ENCODE measurements at places on chromosomes 3 and 15.

DNA sequence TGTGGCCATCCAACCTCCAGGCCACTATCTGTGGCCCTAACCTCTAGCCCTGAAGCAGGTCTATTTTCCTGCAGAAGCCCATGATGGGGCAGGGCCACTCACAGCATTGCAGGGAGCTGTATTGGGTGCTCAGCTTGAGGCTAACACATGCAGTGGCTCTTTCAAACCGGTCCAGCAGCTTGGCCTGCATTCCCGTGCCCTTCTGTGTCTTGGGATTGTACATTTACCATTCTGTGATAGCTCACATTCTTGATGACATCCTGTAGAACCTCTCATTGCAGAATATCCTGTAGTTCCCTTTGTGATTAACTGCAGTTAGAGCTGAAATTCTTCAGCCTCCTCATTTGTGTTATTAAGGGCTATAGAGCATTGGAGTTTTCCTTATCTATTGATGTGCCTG, 60.8 kb upstream of the ANKRD34C start:
- ATAC-seq = no peak

- peak; percentile 49 for ATAC-seq
Observed at GRCh38 chr15:45126535-45127158, 3.0 kb downstream of the DUOXA1 start.

DNA sequence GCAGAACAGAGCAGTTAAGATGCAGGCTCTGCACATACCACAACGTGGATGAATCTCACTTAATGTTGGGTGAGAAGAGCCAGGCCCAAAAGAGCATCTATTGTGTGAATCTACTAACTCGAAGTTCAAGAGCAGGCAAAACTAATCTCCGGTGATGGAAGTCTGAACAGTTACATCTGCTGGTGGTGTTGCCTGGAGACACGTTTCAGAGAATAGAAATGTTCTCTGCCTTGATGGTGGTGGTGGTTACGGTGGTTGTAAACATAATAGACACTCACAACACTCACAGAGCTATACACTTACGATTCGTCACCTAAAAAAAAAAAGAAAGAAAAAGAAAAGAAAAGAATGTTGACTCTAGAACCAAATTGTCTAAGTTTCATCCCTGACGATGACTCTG, 86.8 kb downstream of the LIPC start:
- ATAC-seq = no peak

- ATAC-seq = no peak
Observed at GRCh38 chr15:65688462-65688861, 66.7 kb downstream of the SLC24A1 start.

DNA sequence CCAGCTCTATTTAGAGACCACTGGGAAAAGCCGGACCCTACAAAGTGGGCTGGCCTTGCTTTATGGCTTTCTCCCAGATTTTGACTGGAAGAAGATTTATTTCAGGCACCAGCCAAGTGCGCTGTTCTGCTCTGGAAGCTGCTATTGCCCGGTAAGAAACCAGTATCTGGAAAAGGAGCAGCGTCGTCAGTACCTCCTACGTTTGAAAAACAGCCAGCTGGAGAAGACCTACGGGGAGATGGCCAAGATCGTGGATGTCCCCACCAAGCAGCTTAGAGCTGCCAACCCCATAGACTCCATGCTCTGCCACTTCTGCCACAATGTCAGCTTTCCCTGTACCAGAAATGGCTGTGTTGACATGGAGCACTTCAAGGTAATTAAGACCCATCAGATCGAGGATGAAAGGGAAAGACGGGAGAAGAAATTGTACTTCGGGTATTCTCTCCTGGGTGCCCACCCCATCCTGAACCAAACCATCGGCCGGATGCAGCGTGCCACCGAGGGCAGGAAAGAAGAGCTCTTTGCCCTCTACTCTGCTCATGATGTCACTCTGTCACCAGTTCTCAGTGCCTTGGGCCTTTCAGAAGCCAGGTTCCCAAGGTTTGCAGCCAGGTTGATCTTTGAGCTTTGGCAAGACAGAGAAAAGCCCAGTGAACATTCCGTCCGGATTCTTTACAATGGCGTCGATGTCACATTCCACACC, 60.9 kb downstream of the PXYLP1 start:
- ATAC-seq = no peak

DNA sequence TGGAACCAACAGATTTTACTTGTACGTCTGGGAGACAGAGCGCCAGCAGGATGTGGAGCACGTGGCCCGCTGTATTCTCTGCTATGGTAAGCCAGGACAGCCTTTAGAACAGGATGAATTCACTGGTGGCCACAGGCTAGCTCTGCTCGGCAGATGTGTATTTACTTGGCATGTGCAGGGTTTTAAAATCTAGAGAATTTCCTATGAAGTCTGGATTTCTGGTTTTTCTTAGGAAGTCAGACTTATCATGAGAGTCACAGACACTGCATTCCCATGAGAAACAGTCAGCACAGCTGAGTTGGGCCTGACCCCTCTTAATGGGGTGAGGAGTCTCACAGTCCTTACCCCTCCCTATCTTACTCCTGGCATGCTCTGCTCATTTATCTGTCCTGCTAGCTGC, 84.6 kb upstream of the COL6A5 start:
- ATAC-seq = no peak

DNA sequence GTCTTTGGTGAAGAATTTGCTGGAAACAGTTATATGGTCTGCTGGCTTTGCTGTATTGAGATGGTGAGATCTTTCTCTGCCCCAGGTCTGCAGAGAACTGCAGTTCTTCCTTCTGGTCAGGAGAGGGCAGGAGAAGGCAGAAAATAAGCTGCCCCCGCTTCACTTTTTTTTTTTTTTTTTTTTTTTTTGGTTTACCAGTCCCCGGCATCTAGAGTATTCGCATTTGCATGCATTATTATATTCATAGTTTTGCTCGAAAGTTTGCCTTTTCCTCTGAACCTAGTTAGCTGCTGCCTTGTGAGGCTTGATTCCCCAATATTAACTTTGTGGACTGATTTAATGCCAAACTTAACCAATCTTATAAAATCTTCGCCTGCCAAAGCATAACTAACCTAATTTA, 10.6 kb upstream of the PARL start:
- ATAC-seq = peak; percentile 89

- peak; percentile 41 for ATAC-seq
Observed at GRCh38 chr3:30657914-30658313, 51.5 kb downstream of the TGFBR2 start.

GRCh38 chr3:67389176-67389575, 265.2 kb downstream of the SUCLG2 start:
- ATAC-seq = no peak

- no peak for ATAC-seq
Observed at GRCh38 chr3:116051040-116051439, 394.2 kb downstream of the LSAMP start.

DNA sequence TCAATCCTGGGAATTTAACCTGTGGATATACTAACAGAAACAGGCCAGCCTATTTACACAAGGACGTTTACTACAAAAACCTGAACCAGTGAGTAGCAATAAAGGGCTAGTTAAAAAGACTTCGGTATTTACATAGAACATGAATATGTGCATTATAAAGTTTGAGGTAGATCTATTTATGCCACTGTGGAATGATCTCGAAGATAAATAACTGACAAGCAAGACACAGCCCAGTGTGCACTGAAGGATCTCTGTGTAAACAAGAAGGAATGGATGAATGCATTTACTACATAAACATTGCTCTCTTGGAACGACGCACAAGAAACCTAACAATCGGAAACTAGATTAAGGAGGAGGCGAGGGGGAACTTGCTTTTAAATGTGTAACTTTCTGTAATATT, 132.0 kb upstream of the NSMCE3 start:
- no peak for ATAC-seq

DNA sequence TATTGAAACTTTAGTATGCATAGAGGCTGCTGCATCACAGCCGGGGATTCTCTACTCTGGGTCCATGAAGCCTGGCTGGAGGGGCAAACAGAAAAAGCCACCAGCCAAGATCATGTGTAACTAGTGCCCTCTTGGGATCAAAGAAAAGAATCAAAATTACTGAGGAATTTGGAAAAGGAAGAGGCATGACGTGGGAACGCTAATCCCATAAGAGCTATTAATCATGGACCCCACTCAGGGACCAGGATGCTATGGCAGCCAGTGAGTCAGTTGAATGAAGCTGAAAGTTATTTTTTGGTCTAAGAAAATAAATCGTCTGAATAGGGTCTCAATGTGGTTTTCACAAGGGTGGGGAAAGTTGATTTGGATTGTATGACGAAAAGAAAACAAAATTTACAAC, 1165.1 kb downstream of the ROBO2 start:
- peak; percentile 47 for ATAC-seq

GRCh38 chr3:193552923-193553322, 1.8 kb downstream of the ATP13A4 start:
- no peak for ATAC-seq

GRCh38 chr15:100972975-100973350, 53.8 kb downstream of the LRRK1 start:
- no peak for ATAC-seq

- no peak for ATAC-seq
Observed at GRCh38 chr3:52061121-52061910, 4.9 kb upstream of the DUSP7 start.

DNA sequence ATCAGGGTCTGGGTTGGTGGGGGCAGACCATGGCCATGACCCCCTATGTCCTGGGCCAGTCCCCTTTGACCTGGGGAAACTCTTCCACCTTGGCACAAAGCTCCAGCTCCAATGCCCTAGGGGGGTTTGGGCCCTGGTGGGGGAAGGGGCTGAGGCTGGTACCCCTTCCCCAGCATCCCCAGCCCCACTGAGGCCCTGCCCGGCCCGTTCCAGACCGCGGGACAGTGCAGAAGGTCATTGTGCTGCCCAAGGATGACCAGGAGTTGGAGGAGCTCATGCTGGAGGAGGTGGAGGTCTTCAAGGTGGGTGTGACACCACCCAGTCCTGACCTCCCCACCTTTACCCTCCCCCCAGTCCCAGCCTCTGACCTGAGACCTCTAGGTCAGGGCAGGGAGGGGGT, 6.2 kb upstream of the GNAT1 start:
- no peak for ATAC-seq

DNA sequence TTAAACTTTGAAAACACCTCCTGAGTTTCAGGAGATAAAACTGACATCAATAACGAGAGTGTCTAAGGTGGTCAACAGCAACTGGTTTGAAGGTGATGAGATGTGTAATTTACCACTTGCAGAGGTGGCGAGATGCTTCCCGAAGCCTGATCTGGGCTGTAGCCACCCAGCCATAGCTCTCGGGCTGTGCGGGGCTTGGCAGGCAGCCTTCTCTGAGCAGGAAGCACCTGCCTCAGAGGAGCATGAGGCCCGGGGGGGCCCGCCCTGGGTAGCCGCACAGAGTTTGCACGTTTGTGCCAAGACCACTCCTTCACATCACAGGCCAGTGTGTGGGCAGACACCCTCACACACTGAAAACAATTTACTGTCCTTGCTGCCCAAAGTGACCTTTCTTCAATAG, 220.3 kb downstream of the CACNA2D3 start:
- no peak for ATAC-seq

- no peak for ATAC-seq
Observed at GRCh38 chr3:73451301-73451944, 173.3 kb downstream of the PDZRN3 start.

DNA sequence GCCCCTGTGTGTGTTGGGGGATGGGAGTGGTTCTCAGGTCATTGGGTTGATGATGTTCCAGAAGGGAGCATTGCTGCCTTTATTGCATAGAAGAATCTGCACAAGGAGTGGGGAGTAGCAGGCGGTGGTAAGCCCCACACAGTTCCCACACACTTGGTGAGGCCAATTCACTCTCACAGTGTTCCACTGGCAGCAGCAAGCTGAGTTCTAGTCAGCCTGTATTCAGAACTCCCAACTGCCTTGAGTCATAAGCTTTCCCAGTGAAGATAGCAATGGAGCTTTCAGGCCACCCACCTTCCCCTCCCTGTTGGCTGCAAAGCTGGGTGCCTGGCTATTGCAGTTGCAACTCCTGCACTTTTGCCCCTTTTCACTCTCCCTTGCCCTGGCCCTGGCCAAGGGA, 181.1 kb upstream of the RBMS3 start:
- ATAC-seq = no peak

DNA sequence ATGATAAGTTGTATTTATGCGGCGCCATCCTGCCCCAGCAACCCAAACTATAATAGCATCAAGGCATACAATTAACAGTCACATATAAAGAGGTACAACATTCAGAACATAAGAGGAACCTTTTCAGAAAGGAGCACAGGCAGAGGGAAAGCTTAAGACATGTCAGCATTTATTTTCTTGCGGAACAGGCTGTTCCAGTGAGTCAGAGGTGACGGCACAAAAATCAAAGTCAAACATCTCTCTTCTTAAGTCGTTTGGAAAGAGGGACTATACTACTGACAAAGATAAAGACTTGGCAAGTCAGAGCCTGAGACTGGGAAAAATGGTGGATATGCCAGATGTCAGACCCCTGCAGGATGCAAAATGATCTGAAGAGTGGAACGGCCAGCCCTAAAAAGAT, 128.4 kb downstream of the CTNNB1 start:
- no peak for ATAC-seq

DNA sequence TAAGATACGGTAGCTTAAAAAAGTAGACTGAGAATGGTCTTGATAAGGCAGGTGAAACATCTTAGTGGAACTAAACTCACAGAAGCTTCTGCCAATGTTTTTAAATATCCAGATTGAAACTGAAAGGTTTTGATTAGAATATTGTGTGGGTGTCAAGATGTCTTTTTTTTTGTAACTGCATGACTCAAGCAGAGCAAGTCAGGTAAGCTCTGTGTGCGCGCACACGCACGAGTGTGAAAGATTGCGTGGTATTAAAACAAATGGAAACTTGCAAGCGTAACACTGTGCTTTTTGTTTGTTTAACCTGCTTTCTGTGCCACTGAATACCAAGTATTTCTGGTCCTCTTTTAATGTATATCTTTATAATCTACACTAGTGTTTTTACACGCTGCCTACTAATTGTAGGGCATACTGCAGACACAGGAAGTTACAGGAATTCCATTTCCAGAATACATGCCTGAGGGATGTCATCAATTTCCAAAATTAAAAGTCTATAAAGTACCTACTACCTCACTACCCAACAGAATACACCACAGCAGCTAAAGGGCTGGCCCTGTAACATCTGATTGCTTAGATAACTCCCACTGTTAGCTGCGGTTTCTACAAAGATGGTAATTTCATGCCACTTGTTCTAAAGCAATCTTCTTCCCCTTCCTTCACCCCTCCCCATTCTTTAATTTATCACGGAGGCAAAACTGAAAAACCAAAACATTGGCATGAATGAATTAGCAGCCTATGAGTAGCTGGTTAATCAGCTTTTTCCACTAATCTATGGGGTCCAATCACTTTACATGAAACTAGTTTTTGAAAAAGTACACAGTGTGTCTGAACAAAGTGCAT, 472.8 kb downstream of the SHQ1 start:
- no peak for ATAC-seq

- ATAC-seq = no peak
Observed at GRCh38 chr3:1752205-1752604, 346.5 kb upstream of the CNTN4 start.

All from SK-N-SH treated with all-trans-retinoic acid at 6 μM for 48 hours (cell line).